ENCODE measurements at places on chromosomes 3 and 15. TPM values are rescaled to one million over a fixed set of nuclear protein-coding genes. Genes with fewer than 3 reads are reported as not detected.

Gene AVEN
- 27.3 TPM for total RNA-seq

Gene CLRN1
- not detected for total RNA-seq

Gene RLBP1
- total RNA-seq = not detected

Gene FGF7
- 17.7 TPM for total RNA-seq

Gene FRMD5
- 14.2 TPM for total RNA-seq
